NCI-H526 treated with DMSO at 0.1 percent for 48 hours (cell line): ENCODE measurements at places on chromosomes 6 and 20.

DNA sequence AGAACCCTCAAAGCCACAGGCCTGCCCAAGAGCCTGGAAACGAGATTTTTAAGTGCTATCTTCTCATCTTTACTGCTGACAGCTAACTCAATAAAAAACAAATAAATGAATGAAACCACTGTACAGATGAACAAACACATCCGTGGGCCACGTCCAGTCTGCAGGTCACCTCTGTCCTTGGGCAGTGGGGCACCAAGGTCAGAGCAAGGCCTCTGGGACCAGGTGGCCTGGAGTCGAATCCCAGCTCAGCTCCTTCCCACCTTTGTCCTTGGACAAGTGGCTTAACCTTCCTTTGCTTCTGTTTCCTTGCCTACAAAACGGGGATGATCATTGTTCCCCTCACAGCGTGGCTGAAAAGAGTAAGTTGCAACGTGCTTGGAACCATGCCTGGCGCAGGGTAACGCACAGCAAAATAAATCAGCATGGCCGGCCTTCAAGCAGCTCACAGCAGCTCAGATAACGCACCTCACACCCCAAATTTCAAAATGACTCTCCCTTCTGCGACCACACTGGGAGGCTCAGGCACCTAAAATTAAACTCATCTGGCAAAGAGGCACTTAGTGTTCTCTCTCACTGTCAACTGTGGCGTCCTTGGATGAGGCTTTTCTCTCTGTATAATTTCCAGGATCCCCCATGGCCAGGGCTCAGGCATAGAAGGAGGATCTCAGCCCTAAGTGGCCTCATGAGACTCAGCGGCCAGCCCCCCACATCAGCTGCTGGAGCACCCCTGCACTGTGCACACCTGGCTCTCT is 35.7 kb downstream of the RRBP1 start:
- no peak for DNase-seq

GRCh38 chr20:32366380-32366779 is 8.2 kb downstream of the ASXL1 start:
- no peak for DNase-seq

DNA sequence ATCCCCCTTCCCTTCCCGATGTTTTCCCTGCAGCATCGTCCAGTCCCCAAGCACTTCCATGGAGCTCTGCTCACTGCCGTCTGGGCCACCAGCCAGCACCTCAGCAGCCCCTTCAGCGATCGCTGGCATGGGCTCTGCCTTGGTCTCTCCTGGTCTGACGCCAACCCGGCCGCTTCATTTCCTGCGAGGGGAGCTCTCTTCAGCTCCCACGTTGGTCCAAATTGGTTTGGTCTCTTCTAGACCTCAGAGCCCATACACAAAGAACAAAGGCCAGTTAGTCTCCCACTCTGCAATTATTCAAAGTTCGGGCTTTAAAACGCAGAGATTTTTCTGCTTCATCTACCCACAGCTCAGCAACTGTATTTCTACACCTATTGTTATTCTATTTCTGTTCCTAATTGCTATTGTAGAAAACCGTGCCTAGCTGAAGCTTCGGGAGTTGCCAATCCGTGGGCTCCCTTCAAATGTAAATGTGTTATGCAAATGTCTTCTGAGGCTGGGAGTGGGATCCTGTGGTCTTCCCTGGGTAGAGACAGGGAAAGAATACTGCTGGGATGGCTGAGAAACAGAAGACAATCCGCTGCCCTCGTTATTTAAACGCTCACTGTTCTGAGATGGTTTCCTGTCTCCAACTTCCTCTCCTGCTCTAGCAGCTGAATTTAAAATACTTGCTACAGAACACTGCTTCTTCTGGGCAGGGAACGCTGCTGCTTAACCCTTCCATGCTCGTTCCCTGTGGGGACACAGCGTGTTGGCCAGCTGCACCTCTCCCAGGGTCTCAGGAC is 154.2 kb upstream of the QKI start:
- peak; percentile 72 for DNase-seq

DNA sequence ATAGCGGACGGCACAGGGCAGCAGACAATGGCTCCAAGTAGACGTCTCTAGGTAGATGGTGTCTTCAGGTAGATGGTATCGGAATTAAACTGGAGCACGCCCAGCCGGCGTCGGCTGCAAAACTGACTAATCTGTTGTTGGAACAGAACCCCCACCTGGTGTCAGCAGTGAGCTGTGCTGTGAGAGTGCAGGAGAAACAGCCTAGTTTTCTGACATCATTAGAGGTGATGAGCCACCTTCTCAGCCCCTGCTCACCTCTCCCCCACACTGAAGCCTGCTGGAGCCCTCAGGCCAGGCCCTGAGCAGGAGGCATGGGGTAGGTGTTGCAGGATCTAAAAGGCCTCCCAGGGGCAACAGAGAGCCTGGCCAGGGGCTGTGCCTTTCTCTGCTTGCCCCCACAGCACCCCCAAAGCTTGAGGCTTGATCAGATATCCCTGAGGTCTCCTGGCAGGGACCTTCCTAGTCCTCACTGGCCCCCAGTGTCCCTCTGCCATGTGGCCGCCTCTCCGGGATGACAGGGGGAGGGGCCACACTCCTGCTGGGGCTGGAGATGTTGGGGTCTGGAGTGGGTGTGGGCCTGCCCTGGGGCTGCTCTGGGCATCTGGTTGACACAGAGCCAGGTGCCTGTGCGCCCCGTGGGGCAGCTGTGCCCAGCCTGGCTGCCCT is 6.9 kb upstream of the HELZ2 start:
- peak; percentile 47 for DNase-seq

DNA sequence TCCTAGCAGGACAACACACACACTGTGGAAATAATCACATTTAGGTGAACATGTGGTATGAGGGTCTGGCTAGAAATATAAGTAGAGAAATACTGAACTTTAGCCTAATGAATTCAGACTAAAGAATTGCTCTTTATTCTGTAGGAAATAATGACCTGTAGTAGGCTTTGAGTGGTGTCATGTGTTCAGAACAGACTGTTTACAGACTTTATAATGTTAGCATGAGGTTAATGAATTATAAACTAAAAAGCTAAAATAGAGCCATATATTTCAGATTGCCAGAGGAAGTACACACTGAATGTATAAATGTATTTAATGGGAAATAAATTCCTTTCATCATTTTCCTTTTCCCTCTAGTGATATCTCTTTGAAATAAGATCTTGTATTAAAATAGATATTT is 669.5 kb upstream of the EPHA7 start:
- no peak for DNase-seq

- DNase-seq, result no peak
Measured at GRCh38 chr20:56875052-56875659, 246.1 kb downstream of the TFAP2C start.

GRCh38 chr6:163720460-163721235 is 306.1 kb downstream of the QKI start:
- no peak for DNase-seq

- no peak for DNase-seq
Measured at GRCh38 chr6:43984442-43985321, 142.6 kb downstream of the MRPL14 start.

- DNase-seq, result no peak
Measured at GRCh38 chr6:121847806-121848522, 412.5 kb downstream of the GJA1 start.

GRCh38 chr20:1448081-1448620 is 18.5 kb downstream of the NSFL1C start:
- DNase-seq, result no peak

GRCh38 chr20:59925359-59925758 is 8.1 kb downstream of the SYCP2 start:
- DNase-seq, result no peak

DNA sequence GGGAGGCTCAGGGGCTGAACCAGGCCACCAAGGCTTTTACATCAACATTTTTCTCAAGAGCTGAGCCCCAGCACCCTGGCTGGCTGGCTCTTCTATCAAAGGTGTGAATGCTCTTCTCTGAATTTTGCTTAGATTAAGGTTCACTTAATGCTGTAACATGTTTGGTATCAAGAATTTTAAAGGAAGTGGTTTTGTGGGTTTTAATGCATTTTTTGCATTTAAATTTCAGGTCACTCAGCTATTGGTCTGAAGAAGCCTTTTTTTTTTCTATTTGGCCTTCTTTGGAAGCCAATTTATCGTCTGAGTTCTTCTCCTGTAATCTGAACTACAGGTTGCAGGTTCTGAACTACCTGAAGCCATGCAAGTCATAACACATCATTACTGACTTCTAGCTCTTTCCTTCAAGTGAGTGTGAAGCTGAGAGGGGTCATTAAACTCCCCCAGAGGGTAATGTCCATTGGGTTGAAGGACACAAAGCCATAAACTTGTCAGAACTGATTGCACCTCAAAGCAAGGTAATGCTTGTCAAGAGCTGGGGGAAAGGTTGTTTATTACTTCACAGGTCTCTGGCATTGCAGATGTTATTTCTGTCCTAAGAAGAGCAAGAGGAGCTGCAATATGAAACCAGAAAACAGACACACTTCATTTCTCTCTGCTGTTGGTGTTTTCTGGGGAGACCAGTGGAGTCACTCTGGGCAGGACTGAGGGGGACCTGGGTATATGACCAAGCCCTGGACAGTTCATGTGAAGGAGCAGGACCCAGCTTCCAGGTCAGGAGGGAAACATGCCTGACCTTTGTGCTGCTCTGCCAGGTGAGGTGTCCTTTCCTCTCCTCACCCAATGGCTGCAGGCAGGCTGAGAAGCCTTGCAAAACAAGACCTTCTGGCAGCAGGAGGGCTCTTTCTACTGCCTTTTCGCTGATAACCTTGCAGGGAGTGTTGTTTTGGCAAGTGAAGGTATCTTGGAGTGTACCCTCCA is 26.1 kb upstream of the NEDD9 start:
- no peak for DNase-seq

DNA sequence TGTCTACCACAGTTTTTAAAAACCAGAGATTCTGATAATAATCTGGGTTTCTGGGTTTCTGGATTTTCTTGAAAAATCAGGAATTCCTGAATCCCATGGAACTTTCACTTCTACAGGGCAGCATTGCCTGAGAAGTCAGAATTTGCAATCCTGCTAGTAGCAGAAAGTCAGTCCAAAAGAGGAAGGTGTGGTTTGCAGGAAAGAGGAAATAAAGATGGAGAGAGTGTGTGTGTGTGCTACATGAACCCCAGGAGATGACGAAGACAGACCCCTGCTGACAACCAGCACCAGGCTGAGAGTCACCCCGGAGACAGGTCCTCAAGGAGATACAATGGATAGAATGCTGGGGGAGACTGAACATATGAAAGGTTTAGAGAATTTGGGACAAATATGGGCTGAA is 44.9 kb downstream of the PRND start:
- no peak for DNase-seq

GRCh38 chr20:2179949-2180348 is 78.3 kb downstream of the STK35 start:
- no peak for DNase-seq

DNA sequence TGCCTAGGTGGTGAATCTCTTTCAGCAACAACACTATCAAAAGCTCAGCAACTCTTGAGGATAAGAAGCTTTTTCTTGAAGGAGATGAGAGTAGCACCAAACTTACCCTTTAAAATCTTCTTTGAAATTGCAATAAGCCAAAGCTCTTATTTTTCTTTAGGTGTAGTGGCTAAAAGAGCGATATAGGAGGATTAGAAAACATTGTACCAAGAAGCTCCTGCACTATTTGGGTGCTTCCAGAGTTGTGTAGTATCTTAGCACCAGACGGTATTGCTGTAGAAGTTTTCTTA is 1.2 kb downstream of the FUT9 start:
- DNase-seq, result no peak

DNA sequence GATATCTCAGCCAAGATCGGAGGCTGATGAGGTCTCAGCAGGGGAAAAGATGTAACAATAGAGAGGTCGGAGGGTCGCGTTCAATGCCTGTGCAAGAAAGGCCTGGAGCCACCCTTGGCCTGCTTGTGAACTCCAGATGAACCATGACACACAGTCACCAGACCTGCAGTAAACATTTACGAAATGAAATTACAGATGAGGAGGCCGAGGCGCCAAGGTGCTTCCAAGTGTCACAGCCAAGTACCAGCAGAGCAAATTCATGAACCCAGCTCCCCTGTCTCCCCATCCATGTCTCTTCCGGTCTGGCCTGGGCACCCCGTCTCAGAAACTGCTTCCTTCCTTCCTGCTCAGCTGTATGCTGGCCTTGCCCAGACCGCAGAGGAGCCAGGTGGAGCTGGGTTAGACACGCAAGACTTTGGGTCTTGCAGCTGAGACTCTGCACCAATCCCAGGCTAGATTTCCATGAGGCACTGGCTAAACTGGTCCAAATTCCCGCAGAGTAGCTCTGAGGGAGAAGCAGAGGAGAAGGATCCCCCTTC is 48.1 kb downstream of the CHMP4B start:
- no peak for DNase-seq

DNA sequence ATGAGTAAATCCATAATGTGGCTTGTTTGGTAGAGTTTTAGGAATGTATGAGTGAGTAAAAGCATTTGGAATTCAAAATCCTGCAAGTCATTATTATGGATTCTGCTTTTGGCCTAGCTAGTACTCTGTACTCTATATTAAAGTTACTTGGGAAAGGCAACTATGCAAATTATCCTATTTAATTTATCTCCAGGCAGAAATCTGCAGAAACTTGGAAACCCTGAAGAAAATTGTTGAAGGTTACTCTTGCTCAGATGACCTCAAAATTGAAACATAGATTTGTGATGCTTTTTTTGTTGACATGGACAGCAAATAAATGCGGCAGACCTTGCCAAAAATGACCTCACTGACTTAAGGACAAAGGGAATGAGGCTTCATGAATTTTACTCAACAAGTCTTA is 477.1 kb upstream of the EYS start:
- no peak for DNase-seq

- DNase-seq, result no peak
Measured at GRCh38 chr20:20203784-20204183, 151.5 kb downstream of the CFAP61 start.

GRCh38 chr6:150235218-150235617 is 92.4 kb downstream of the PPP1R14C start:
- no peak for DNase-seq

- DNase-seq, result no peak
Measured at GRCh38 chr20:59214606-59215547, 51.3 kb downstream of the ZNF831 start.

DNA sequence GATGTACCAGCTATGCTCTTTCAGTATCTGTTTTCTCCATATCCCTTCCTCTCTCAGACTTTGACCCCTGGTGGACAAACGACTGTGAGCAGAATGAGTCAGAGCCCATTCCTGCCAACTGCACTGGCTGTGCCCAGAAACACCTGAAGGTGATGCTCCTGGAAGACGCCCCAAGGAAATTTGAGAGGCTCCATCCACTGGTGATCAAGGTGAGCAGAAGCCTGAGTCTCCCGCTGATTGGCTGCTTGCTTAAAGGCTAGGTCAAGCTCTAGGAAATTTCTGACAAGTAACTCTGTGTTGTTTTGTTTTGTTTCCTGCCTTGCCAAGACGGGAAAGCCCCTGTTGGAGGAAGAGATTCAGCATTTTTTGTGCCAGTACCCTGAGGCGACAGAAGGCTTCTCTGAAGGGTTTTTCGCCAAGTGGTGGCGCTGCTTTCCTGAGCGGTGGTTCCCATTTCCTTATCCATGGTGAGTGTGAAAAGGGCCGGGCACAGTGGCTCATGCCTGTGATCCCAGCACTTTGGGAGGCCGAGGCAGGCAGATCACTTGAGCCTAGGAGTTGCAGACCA is 28.6 kb downstream of the C6orf89 start:
- DNase-seq, result no peak

- no peak for DNase-seq
Measured at GRCh38 chr6:72589096-72589495, 32.8 kb upstream of the KCNQ5 start.
